NCI-H187 (cell line): ENCODE measurements at places on chromosomes 6 and 20.

DNA sequence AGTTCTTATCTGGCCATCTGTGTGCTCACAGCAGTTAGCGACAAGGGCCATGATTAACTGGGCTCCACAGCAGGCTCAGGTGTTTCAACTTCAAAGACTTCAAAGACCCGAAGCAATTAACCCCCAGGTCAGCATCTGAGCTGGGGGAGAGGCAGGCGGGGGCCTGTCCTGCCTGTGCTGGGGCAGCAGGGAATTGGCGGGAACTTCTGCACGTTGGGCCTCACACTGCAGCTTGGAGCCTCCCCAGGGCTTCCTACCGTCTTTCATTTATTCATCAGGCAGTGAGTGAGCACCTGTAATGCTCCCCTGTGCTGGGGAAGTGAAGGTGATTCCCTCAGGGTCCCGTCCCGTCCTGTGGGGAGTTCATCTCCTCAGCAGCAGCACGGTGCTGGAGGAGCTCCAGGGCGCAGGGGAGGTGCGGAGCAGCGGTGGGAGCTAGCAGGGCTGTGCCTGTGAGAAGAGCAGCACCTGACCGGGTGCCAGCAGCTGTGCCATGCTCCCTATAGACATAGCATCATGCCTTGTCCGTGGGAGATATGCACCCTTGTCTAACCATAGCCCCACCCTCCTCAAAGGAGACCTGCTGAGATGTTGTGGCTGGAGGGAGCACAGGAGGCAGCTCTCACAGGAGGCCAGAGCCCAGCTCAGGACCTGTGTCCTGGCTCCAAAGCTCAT lies 51.8 kb upstream of the FRMD1 start:
- no peak for DNase-seq

GRCh38 chr6:132253211-132253610 lies 148.1 kb downstream of the MOXD1 start:
- DNase-seq, result no peak

DNA sequence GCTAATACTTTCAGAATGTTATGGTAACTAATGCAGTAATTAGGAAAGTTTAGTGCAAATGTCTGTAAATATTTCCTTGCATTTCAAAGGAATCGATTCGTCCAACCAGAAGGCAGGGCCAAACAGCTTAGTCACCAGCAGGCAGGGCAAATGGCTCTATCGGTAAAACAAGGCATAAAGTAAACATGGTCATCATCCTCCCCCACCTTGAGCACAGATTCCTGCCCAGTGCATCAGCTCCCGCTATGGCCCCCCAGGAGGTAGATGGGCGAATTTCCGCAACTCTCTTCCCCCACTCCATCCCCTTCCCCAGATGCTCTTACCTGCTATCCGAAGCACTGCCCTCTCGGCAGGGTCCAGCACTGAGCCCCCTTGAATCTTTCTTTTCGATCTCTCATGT lies 103.8 kb upstream of the BEND6 start:
- no peak for DNase-seq

DNA sequence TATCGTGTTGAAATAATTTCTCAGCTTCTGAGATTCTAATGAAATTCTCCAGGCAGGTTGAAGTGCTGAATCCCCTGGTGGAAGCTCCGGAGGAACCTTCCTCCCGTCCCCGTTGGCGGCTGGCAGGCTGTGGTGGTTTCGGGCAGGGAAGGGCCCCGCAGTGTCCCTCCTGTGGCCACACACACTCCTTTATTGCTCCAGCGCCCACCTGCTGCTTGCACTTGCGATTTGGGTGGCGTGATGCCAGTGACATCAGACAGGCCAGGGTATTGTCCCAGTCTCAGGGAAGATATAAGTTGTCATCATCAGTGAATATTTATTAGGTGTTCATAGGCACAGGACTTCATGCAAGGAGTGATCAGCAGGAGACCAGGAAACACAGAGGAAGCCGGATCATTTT lies 530.4 kb downstream of the QKI start:
- DNase-seq, result no peak

DNA sequence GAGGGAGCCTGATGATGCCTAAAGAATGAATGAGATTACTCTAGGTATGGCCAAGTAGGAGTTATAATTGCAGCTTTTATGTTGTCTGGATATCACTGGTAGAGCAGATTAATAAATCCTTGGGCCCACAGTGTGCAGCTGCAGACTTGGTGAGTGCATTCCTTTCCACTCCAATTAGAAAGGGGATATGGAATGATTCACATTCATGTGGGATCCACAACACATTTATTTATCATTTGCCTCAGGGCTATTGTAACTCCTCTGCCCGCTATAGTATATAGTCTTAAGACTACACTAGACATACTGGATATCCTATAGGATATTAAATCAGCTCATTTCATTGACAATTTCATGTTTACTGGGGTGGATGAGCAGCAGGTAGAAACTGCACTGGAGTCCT lies 11.6 kb upstream of the HLA-G start:
- no peak for DNase-seq

- no peak for DNase-seq
These were observed 6.0 kb downstream of the ZC3H12D start for GRCh38 chr6:149478631-149479314.

- no peak for DNase-seq
These were observed at the start of gene FHL5 for GRCh38 chr6:96562886-96563285. Gene FHL5 (plus strand): TSS chr6:96563128. CDS start chr6:96603614, 40,486 bp downstream.

DNA sequence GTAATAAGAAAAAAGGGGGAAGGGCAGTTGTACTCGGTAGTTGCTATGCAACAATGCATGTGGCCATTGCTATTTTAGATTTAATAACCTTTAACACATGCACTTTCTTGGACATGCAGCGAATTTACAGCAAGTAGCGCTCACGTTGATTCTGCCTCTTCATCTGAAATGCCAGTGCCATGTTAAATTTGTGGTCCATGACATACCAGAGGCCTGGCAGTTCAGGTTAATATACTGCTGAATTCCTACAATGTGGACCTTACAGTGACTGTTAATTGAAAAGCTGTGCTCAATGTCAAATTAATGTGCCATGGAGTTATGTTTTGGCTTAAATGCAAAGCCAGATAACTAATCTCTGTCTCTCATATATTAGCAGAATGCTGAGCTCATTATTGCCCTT lies 699.7 kb downstream of the DOK5 start:
- DNase-seq, result no peak

DNA sequence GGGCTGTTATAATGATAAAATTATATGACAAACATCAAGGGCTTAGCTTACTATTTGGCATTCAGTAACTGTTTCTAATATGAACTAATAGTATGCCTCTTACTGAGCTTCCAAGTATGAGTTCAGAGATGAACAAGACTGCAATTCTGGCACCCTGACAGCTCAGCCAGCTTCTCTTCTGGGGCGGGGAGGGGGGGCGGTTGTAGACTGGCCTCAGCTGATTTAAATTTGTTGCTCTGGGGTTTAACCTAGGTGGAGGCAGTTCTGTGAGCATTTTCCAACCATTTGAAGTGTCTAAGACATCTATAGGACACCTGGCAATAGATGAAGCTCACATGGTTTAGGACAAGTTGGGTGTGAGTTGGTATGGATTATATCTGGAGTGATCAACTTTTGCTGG lies 401.9 kb downstream of the QKI start:
- DNase-seq, result no peak

GRCh38 chr6:3789018-3789895 lies 37.7 kb upstream of the PXDC1 start:
- DNase-seq, result no peak

GRCh38 chr6:19167251-19167650 lies 669.9 kb upstream of the ID4 start:
- DNase-seq, result no peak

DNA sequence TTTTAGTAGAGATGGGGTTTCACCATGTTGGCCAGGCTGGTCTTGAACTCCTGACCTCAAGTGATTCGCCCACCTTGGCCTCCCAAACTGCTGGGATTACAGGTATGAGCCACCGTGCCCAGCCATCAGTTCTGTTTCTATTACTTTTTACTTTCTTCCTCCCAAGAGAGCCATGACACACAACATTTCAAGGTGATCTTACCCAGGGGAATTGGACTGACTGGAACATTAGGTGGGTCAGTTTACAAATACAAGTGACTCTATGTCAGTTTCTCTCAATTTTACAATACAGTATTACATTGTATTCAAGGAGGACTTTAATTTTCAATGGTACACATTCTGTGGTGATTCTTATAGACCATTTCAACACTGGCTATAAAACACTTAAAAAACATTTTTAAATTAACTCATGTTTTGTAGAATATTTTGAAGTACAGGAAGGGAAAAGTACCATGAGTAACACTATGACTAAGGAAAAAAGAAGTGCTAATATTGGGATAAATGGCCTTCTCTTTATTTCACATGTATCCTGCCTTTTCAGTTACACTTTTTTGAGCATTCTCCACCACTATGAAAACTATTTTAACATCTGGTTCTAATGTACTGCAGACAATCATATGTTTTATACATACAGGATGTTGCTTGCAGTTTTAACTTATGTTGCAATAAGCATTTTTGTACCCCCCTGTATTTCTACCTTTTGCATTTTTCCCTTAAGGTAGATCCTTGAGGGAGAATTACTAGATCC lies 8.4 kb downstream of the TPBG start:
- no peak for DNase-seq

DNA sequence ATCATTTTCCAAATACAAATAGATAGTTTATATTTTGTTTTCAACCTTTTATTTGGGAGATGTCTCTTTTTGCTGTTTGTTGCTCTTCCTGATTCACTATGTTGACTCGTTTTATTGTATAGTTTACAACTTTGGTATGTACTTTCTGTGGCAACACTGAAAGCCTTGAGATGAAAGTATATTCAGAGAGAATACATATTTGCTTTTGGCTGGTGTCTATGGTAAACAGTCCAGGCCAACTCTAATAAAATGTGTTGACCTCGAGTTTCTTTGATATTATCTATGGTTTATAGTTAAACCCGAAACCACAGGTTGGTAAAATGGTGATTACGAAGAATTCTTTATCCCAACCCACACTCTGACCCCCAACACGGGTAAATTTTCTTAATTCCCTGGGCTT lies 919.6 kb upstream of the MAP3K7 start:
- no peak for DNase-seq

DNA sequence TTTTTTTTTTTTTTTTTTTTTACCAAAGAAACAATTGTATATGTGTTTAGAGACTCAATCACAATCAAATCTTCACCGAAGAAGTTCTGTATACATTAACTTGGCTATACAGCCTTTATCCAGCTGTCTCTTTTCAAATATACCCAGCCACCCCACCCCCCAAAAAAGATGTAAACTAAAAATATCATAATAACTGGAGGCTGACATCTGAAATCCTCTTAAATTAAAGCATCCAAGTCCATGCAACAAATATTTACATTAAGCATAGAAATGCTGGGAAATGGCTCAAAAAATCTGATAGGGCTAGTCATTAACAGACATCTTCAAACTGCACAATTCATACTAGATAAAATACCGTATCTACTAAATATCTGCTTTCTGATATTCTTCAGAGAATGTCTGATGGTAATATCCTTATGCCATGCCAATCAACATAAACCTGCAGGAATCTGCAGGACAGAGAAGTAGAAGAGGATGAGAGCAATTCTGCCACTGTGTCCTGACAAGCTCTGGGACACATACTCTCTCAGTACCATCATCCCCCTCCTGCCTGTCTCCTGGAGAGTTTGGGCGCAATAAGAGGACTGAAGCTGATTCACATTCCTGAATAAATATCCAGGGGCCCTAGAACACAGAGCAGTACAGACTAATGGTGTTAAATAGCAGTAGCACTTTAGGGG lies 152.4 kb downstream of the KIF6 start:
- no peak for DNase-seq

- DNase-seq, result no peak
These were observed 495.5 kb upstream of the MAP3K7 start for GRCh38 chr6:91082311-91082832.

- DNase-seq, result no peak
These were observed 183.4 kb upstream of the FBXL4 start for GRCh38 chr6:99130897-99131873.

- no peak for DNase-seq
These were observed 27.5 kb upstream of the SIRPA start for GRCh38 chr20:1867495-1868260.

DNA sequence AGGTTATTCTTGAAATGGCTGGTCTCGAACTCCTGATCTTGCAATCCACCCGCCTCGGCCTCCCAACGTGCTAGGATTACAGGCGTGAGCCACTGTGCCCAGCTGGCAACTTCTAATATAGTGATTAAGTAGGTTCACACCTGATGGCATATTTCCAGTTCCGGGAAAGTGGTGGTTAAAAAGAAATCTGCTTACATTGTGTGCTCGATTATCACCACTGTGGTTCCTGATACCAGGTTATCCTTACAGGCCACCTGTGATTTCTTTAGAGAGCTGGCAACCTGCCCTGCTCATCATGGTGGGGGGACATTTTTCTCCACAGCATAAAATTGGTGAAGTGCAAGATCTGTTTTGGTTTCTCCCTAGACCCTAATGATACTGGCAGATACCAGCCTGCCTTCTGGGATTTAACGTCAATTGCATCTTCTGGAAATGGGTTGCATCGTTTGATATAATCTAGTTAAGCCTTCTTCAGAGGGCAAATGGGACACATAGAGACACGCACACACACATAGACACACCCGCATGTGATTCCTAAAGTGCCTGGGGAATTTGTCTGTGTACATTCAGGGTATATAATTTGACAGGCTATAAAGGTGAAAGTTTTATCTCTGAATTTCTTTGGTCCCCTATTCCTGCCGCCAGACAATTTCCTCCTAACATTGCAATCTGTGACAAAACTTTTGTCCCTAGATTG lies 49.7 kb upstream of the CITED2 start:
- DNase-seq, result no peak

DNA sequence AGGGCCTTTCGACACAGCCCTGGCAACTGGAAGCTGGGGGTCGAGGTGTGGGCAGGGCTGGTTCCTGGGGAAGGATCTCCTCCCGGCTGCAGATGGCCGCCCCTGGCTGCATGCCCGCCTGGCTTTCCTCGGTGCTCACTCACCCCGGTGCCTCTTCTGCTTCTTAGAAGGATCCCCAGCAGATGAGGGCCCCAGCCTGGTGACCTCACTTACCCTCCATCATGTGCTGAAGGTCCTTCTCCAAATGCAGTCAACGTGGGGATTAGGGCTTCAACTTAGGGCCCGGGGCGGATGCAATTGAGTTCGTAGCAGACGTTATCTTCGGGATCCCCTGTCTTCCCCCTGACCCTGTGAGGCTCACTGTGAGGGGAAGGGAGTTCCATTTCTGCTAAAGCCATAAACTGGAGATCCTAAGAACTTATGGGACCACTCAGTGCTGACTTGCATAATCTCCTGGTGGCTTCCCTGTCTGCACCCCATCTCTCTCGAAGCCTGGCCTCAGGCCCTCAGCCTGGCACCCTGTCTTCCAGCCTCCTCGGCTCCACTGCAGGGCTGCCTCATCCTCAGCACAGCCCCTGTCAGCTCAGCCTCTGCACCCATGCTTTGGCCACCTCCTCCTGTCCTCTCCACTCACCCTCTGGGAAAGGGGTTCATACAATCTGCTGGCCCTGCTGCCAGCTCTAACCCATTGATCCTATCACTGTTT lies 92.6 kb downstream of the THBS2 start:
- DNase-seq, result no peak

- no peak for DNase-seq
These were observed 58.5 kb downstream of the GRM1 start for GRCh38 chr6:146087386-146087785.

GRCh38 chr6:41652866-41653652 lies 14.8 kb downstream of the MDFI start:
- DNase-seq, result no peak
